ENCODE measurements at places on chromosomes 2 and 18.

DNA sequence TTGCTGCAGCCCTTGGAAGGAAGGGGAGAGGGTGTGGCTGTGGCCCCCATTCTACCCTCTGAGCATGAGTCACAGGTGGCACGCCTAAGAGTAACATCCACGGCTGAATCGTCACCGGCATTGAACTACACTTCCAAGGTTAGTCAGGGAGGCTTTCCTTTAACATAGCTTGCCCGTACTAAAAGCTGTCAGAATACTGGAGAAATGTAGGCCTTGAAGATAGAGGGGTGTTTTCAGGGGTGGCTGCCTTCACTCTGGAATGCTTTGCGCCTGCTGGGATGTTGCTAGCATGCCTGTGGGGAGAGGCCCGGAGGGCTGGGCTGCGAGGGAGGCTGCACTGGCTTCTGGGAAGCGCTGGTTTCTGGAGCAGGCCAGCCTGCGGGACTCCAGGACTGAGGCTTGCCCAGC lies 333.7 kb downstream of the AGAP1 start:
- no peak for DNase-seq

- DNase-seq, result no peak
Observed at GRCh38 chr18:27787547-27787946, 389.4 kb downstream of the CDH2 start.

- no peak for DNase-seq
Observed at GRCh38 chr18:68178921-68179320, 536.0 kb downstream of the TMX3 start.

DNA sequence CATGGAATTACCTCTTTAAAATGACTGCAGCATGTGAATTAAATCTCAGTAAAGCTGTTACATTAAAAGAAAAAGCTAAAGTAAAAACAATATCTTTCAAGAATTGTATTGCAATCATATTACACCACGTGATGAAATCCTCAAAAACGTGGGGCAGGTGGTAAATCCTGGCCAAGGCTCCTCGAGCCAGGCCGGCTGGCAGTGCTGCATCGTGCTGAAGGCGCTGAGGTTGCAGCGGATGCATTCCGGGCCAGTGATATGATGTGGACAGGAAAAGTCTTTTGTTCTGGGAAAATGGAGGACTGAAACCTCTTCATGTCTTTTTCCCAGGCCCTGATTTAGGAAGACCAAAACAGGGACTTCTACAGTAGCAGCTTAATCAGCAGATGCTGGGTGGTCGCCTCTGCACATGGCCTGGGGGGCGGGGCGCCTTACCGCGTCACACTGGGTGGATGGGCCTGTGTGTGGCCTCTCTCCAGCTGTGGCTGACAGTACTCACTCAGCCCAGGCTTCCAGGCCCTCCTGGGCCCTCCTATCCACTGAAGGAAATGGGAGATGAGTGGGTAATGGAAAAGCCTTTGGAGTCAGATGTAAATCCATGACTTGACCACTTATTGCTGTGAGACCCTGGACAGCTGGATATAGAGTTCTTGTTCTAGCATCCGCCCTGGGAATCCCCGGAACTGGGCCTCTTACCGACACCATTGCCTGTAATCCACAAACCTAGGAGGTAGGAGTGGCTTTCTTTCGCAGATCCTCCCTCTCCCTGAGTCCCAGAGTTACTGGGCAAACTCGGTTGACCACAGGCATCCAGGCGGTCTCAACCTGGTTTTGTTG lies 45.1 kb downstream of the PROC start:
- no peak for DNase-seq

GRCh38 chr2:10773821-10774341 lies 38.7 kb downstream of the PDIA6 start:
- no peak for DNase-seq

GRCh38 chr2:230128623-230129342 lies 60.1 kb upstream of the SLC16A14 start:
- DNase-seq, result no peak

DNA sequence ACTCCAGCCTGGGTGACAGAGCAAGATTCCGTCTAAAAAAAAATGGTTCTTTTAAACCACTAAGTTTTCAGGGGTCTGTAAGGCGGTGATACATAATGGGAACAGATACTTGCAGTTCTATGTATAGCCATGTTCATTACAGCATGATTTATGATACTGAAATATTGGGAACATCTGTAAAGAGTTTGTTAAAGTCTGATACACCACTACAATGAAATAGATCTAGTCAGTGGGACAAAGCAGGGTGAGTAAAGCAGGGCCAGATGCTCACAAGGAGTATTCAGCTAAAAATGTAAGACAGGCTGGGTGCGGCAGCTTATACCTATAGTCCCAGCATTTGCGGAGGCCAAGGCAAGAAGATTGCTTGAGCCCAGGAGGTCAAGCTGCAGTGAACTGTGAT lies 6.2 kb upstream of the ING5 start:
- DNase-seq, result no peak

DNA sequence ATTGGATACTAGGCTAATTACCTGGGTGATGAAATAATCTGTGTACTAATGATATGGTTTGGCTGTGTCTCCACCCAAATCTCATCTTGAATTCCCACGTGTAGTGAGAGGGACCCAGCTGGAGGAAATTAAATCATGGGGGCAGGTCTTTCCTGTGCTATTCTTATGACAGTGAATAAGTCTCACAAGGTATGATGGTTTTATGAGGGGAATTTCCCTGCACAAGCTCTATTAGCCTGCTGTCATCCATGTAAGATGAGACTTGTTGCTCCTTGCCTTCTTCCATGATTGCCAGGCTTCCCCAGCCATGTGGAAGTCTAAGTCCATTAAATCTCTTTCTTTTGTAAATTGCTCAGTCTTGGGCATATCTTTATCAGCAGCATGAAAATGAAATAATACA lies 394.1 kb upstream of the SYT4 start:
- no peak for DNase-seq

DNA sequence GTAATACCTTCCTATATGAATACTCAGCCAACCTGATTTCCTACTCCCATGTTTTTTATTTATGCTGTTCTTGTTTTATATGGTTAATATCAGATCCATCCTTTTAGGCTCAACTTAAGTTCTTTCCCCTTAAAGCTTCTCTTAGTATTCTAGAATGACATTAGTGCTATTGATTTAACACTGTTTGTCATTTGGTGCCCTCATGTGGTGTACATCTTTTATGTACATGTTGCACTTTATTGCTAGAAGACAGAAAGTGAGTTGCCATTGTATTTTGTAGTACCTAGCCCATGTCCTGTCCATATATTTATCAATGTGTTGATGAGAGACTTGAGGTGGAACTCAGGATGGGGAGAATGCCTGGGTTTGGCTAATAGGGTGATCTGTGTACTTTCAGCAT lies 2.5 kb downstream of the HTRA2 start:
- no peak for DNase-seq

DNA sequence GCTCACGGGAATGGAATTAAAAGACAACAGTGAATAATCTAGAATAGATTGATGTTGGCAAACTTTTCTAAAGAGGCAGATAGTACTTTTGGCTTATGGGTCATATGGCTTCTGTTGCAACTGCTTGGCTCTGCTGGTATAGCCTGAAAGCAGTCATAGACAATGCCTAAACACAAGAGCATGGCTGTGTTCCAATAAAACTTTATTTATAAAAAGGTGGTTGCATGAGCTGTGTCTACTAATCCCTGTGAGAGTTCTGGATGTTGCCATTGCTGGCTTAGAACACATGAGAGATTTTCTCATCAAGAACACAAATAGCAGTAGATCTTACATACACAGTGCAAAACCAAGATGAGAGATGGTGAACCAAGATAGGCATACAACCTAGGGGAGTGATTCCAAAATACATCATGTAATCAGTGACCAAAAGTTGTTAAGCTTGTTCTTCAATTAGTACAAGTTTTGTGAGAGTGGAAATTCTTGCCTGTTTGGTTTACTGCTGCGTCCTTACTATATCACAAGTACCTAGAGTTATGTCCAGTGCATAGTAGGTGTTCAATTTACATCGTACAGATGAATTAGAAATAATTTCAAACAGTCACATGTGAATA lies 380.0 kb downstream of the METTL4 start:
- DNase-seq, result no peak

DNA sequence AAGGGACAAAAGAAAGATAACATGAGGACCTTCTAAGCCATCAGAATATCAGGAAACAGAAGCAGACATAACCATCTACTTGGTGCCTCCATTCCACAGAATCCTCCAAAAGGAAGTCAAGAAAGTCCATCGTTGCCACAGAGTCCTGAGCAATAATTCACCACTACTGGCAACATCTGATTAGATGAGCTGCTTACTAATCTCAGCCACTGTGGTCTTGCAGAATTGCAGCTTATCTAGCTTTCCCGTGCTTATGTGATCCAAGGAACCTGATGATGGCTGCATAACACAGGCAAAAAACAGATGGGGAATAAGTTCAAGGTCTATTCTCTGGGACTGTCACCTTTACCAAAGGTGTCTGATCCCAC lies 278.5 kb downstream of the AFF3 start:
- no peak for DNase-seq

- no peak for DNase-seq
Observed at GRCh38 chr2:7837237-7837760, 844.6 kb upstream of the ID2 start.

GRCh38 chr2:180240774-180241173 lies 233.7 kb upstream of the CWC22 start:
- no peak for DNase-seq

DNA sequence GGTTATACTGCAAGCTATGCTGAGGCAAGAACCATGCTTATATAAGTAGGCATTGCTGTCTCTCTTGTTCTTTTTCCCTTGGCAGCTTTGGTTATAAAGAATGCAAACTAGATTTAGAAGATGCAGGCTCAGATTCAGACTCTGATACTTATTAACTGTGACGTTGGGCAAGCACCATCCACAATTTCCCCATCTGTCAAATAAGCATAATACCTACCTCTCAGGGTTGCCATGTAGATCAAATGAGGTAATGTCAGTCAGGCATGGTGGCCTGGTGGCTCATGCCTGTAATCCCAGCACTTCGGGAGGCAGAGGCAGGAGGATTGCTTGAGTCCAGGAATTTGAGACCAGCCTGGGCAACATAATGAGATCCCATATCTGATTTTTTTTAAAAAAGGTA lies 21.7 kb downstream of the ITGAV start:
- no peak for DNase-seq

DNA sequence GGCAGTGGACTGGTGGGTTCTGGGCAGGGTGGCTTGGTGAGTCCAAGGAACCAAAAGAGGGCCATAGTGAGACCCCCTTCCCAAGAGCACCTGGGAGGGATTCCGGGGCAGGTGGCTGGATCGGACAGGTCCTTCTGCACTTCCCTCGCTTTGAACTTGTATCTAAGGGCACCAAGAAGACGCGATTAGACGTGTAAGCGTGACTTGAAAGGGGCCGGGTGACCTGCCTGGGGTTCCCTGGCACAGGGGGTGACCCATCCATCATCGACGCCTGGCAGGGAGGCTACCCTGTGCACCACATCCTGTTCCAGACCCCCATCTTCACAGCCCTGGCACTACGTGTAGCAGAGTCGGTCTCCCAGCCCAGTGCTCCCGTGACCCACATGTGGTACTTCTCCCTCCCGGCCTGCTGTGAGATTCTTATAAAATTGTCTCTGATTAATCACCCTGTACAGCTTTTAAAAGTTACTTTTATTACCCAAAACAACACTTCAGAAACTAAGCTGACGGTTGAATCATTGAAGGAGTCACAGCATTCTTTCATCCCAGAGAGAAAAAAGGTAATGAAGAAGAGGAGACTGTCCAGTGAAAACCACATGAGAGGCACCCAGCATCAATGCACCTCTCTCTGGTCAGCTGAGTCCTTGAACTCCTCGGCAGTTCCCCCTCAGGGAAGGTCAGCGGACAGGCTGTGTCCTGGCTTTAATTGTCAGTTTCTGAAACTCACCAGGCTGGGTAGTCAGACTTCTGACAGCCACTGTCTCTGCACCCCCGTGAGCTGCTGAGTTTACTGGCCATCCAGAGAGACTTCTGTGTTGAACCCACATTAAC lies 13.0 kb downstream of the SH3BP4 start:
- no peak for DNase-seq

- DNase-seq, result no peak
Observed at GRCh38 chr2:121090088-121090715, 194.8 kb downstream of the TFCP2L1 start.

DNA sequence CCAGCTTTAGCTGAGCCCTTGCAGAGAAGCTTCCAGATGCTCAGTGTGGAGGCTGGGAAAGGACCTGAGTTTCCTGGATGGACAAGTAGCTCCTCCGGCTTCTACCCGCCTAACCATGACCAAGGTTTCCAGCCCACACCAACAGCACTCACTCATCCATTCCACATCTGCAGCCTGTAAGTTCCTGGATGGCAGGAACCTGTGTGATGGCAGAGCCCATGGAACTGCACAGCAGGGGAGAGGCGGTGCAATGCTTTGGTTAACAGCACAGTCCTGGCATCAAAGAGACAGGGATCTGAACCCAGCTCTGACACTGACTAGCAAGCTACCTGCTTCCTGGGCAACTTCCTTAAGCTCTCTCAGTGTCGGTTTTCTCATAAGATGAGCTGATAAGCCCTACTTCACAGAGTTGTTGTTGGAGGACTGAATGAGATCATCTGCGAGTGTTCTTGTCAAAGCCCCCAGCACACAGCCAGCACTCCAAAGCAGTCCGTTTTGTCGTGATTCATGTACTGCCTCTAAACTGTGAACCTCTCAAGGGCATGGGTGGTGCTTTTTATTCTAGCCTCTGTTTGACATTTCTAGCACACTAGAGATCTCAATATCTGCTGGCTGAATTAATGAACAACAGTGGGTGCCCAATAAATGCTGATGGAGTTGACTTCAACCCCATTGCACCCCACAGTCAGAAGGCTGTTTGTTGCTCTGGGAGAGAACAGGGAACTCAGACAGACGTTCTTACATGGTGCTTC lies 41.6 kb upstream of the OTOF start:
- peak; percentile 53 for DNase-seq

DNA sequence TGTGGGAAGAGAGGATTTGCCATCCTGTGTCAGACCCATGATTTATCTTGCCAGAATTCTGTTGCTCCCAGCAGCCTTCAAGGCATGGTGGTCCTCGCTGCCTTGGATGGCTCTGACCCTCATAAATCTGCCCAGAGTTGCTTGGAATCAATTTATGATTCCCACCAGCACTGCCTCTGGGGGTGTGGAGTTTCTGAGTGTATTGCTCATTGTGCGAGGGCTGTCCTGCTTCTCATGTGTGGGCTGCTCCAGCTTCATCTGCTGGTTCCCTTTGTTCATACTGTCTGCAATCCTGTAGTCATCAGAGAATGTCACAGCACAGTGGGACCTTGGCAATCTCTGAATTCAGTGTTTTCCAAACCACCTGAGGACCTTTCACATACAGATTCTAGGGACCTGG lies 139.8 kb downstream of the CLIP4 start:
- DNase-seq, result no peak

- no peak for DNase-seq
Observed at GRCh38 chr2:60679036-60679780, 76.9 kb upstream of the PAPOLG start.

- no peak for DNase-seq
Observed at GRCh38 chr18:22335731-22336198, 82.0 kb downstream of the CTAGE1 start.

- DNase-seq, result no peak
Observed at GRCh38 chr2:85156153-85156552, 23.0 kb downstream of the TCF7L1 start.
